Stimulated activated CD4-positive, alpha-beta T cell treated with anti-CD3 and anti-CD28 coated beads, Interleukin-1b, Interleukin-23, amount 100 ng/mL, for 48 hours (primary cell): ENCODE measurements at places on chromosomes 5 and 9.

DNA sequence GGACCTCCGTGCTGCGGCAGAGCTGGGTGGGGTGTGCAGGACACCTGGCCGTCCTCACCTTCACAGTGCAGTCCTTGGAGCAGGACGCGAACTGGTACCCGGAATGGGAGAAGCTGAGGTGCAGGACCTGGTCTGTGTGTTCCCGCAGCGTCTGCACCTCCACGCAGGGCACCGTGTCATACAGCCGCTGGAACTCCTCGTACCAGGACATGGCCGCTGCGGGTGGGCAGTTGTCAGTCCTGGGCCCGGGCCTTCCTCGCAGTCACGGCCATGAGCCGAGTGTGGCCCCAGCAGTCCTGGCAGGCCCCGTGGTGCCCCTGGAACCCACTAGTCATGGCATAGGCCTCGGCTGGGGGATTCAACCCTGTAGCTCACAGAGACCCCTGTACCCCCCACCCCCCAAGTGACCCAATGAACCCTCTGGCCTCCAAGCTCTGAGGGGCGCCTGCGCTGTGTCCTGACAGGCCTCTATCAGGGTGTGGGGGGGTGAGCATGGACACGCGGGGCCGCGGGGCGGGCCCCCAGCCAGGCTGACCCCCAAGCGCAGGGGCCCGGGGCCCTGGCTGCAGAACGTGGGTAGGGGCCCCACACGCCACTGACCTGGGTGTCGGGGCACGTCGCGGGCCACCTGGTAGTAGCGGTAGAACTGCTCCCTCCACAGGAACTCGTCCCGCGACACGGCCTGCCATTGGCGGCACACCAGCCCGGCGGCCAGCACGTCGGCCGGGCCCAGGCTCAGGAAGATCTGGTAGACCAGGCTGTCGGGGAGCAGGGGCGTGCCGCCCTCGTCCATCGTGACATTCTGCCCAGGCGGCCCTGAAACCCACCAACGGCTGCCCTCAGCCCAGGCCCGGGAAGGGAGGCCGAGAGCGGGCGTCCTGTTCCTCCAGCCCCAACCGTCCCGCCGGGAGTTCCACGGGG is 987 bp downstream of the FBXW5 start:
- DNase-seq = peak; percentile 37

DNA sequence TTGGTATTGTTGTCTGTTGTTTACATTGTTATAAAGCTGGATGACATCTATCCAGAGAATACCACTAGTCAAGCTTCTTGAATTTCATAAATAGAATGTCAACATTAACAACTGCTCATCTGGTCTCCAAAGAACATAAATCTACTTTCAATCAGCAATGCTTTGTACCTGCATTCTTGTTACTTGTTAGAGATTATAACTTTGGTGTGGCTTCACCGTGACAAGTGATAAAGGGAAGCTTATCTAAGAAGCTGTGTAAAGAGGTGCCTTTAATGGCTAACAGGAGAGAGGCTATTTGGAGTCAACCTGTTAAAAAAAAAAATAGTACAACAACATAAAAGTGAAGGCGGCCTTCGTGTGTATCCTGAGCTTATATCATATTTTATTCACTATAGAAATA is 41.8 kb downstream of the MUSK start:
- no peak for DNase-seq

- DNase-seq = no peak
Observed at GRCh38 chr9:113454914-113455761, 8.4 kb upstream of the RGS3 start.

GRCh38 chr5:172421020-172421419 is 33.3 kb downstream of the SH3PXD2B start:
- no peak for DNase-seq

GRCh38 chr9:114098936-114099668 is at the start of gene KIF12:
KIF12 (minus strand) TSS chr9:114099292; CDS start chr9:114099276, 16 bp downstream.
- no peak for DNase-seq

- no peak for DNase-seq
Observed at GRCh38 chr5:151005950-151006576, 14.3 kb upstream of the GPX3 start.

- no peak for DNase-seq
Observed at GRCh38 chr9:107631788-107632187, 142.2 kb upstream of the KLF4 start.

DNA sequence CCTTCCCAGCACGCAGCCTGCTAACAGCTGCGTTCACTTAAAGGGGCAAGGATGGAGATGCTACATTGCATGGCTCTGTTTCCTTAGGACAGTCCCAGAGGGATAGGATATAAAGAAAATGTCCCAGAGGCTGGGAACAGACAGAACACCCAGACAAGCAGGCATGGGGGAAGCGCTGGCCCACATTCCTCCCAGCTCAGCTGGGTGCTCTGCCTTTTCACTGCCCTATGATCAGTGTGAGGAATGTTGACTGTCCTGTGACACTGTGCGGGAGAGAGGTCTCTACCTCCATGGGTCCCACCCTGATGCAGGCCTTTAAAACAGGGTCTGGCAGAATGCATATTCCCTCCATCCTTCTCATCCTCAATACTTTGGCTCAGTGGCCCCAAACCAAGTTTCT is 459.4 kb upstream of the DMAC1 start:
- DNase-seq = no peak

DNA sequence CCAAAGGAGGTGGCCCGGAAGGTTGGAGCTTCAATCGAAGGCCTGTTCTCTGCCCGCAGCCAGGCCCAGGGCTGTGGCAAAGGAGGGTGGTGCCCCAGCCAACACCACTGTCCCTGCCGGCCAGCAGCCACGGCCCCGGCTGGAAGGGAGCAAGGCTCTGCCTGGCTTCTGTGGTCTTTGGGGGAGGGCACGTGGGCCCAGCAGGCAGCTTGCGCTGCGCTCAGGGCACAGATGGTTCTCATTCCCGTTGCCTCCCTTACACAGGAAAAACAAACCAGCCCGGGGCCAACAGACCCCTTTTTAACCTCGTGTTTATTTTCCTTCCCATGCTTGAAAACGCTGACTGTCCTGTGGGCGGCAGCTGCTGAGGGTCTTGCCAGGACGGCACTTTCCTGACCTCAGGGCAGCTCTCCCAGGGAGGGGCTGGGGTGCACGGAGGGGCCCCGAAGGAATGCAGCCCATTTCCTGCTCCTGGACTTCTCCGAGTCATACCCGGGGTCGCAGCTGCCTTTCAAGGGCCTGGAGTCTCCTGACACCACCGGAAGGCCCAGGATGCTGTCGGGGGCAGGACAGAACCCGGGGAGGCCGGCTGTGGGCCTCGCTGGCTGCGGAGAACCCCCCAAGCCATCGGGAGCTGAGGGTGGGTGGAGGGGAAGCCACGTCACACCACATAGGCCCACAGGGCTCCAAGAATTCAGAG is 1.1 kb upstream of the GPSM1 start:
- no peak for DNase-seq

- DNase-seq = no peak
Observed at GRCh38 chr9:127652733-127653132, 40.7 kb downstream of the STXBP1 start.

GRCh38 chr5:154967421-154968024 is 26.6 kb downstream of the MRPL22 start:
- no peak for DNase-seq

- no peak for DNase-seq
Observed at GRCh38 chr9:38285236-38285635, 107.3 kb upstream of the ALDH1B1 start.

DNA sequence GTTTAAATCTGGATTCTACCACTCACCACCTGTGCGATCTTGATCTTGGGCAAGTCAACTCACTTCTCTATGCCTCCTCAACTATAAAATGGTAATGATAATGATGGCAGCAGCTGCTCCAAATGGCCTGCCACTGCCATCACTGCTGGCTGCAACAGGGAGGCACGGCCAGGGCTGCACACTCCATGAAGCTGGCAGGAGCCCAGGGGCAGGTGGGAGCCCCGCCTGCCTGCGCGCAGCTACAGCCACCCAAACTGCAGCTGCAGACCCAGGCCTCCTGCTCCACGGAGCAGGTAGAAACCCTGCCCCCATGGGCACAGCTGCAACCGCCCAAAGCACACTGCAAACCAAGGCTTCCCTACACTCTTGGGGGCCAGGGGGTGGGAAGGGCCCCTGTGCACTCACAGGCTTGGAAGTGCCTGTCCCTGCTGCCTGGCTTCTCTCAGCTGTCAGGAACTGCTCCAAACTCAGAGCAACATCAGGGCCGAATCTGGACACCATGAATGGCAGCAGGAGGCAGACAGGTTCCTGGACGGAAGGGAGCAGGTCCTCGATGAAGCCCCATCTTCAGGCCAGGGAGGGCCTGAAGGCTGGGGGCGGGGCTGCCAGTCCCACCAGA is 57.6 kb downstream of the PRELID2 start:
- DNase-seq = no peak

- no peak for DNase-seq
Observed at GRCh38 chr5:66708368-66708767, 112.2 kb downstream of the MAST4 start.

- no peak for DNase-seq
Observed at GRCh38 chr5:157076558-157076957, 17.6 kb upstream of the HAVCR1 start.

- DNase-seq = no peak
Observed at GRCh38 chr9:14399756-14400657, 86.1 kb upstream of the NFIB start.

DNA sequence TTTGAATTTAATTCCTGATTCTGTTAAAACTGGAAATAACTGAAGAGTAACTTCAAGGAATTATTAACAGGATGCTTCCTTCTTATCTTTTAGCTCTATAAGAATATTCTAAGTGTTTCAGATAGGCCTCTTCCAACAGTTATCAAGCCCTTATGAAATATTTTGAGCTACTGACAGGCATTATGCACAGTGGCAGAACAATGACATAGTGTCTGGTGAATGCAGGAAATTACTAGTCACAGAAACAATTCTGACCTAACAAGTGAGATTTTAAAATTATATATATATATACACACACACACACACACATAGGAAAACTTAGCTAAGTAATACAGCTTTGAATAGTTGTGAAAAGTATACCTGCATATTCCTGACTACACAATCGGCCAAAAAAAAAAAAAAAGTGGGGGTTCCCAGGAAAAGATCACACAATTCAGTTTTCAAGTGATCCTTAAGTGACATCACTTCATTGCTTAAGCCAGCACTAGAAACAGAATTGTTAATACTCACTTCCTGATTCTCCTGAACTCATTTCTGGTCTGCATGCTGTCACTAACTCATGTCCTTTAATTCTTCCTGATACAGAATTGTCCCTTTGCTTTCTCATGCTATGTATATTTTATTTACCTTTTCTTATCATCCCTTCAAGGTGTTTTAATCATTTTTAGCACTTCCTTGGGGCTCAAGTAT is 77.3 kb downstream of the SLC25A46 start:
- no peak for DNase-seq

- peak; percentile 75 for DNase-seq
Observed at GRCh38 chr5:132546108-132546507, 2.8 kb upstream of the IL5 start.

DNA sequence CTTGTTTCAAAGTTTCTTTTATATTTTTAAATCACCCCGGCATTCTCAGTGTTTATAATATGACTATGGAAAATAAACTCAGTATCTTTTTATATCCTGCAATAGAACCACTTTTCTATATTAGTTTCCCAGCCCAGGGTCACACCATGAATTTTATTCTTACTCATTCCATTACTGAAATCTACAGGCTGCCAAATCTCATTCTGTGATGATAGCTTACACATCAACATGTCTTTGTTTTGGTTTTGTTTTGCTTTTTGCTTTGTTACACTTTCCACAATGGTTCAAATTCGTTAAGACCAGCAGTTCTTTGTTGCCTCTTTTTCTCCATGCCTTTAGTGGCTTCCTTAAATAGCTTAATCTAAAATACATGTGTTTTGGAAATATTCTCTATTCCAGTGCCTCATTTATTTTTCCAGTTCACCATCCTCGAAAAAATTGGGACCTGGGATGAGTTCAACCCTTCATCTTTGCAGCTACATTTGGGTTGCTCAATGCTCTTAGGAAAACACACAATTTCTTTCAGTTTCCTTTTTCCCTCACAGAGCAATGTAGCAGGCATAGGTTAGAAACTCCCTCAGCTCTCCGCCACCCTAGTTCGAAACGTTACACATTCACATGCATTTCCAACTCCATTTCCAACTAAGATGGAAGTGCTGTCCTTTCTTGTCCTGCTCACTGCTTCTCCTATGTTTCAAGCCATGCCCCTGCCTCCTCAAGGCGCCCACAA is 1146.3 kb downstream of the MAT2B start:
- no peak for DNase-seq

DNA sequence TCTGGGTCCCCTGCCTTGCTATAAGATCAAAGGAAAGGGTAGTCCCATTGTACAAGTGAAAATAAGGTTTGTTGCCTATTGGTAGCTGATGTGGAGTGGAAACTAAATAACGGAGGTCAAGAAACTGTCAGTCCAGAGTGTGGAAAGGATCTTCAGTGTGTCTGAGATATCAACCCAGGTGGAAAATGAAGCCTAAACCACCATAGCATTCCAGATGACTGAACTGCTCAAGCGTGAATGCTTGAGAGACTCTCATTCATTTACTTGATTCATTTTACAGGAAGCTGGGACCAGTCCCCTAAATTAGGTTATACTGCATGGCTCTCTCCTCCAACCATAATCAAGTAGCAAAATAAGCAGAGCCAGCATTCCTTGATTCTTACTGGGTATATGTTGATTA is 116.0 kb upstream of the SLC28A3 start:
- no peak for DNase-seq

DNA sequence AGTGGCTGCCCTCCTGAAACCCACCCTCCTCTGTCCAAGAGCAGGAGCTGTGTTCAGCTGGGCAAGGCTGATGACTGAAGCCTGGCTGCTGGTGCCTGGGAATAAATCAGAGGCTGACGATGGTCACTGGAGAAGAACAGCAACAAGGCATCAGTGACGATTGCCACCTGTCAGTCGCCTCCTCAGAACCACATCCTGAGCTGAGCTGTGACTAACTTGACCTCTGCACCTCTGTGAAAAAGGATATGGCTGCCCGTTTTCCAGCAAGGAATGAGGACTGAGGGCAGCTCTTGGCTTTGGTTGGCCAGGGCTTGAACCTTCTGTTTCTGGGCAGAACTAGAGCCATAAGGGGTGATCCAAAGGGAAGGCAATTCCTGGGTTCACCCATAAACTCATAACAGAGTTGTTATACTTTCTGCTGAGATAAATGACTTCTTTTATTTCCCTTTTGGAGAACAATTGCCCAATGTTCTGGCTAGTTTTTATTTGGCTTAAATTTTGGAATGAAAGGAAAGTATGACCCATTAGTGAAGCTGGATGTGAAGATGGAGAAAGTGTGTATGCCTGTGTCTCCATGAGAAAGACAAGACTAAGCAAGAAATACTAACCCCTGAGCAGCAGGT is 40.1 kb downstream of the TRIP13 start:
- DNase-seq = no peak

GRCh38 chr5:171693412-171693811 is 92.2 kb upstream of the SMIM23 start:
- no peak for DNase-seq

GRCh38 chr5:159515909-159516415 is 185.7 kb upstream of the IL12B start:
- DNase-seq = peak; percentile 81

DNA sequence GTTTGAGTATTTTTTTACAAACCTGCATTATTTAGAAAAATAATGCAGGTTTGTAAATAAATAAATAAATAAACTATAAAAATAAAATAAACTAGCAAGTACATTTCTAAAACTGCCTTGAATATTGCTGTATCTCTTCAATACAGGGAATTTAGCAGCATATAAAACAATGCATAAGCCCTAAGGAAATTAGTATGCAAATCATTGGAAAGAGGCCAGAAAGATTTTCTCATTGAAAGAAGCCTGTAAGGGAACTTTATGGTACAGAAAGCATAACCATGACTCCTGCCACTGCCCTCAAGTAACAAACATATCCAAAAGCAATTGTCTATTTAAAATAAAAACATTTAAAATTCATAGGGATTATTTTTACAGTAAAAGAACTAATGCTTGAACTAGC is 387.3 kb downstream of the HINT1 start:
- DNase-seq = no peak
